ENCODE measurements at places on chromosomes 7 and 10.

DNA sequence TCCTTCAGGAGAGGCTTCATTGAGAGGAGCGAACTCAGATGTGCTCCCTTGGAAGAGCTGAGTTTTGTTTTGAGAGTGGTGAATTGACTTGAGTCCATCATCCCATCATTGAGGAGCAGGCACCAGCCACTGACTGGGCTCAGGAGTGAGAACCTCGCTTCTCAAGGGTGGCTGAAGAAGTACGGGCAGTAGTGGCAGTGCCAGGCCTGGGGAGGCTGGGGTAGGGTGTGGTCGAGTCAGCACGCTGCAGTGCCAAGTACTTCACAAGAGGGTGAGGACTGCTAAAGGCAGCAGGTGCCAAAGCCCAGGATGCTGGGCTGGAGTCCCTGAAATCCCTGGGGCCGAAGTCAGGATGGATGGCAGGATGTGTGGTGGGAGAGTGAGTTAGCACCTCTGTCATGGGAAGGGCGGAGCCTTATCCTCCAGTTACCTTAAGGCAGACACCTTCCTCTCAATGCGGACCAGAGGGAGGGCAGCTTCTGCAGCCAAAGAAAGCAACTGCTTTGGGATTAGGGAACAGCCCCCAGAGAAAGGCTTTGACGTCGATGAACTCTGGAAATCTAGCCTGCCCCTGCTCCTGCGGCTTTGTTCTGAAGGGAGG lies 210.3 kb downstream of the CAMK1D start:
- no peak for DNase-seq

GRCh38 chr10:67269828-67270227 lies 344.0 kb downstream of the LRRTM3 start:
- DNase-seq, result no peak

DNA sequence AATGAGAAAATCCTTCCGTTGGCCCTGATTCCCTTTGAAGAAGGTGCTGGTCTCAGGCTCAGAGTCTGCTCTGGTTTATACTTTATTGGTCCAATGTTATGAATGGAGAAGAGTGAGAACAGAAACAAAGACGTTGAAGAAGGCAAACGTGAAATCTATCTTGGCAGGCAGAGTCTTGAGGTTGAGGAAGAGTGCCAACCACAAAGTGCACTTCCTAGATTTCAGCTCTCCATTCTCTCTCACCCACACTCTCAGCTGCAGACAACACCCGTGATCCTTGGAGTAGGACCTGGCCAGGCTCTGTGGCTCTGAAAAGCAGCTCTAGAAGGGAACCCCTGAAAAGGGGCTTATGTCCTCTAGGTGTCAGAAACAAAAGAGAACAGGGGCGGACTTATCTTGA lies 128.9 kb upstream of the PLXNA4 start:
- no peak for DNase-seq

- DNase-seq, result no peak
Measured at GRCh38 chr7:143376396-143376795, 4.7 kb upstream of the ZYX start.

DNA sequence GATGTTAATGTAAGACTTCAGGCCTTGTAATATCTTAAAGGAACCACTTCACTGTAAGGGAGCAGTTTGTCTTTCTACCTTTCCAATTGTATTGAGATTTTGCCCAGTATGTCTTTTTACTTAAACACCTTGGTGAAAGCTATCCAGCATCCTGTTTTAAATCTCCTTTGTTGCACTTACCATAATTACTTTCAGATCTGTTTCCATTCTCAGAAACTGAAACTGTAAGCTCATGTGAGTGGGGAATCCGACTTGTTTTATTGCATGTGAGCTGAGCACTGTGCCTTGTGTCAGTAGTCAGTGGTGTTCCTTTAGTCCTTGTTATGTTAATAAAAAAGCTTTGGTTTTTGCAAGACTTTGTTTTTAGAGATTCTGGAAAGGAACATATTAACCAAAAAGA lies 42.2 kb downstream of the BMPR1A start:
- no peak for DNase-seq
